ENCODE measurements at places on chromosomes 11 and 22.

- no peak for DNase-seq
Measured at GRCh38 chr11:69127884-69128283, 27.9 kb upstream of the SMIM38 start.

GRCh38 chr22:42760806-42761565 lies 40.3 kb upstream of the A4GALT start:
- no peak for DNase-seq

GRCh38 chr22:26259510-26259909 lies 90.2 kb downstream of the SEZ6L start:
- peak; percentile 4 for DNase-seq

DNA sequence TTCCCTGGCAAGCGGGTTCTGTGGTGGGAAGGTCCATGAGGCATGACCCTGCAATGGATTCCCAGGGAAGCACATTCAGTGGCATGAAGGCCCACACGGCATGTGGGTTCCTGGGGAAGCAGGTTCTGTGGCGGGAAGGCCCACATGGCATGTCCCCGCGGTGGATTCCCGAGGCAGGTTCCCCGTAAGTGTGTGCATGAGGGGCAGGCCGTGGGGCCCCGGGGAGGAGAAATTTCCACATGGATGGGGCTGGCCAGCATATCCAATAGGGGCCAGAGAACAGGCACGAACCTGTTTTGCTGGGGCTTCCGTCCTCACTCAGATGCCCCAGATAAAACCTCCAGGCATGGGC lies 83.7 kb downstream of the PHF21B start:
- DNase-seq: no peak

DNA sequence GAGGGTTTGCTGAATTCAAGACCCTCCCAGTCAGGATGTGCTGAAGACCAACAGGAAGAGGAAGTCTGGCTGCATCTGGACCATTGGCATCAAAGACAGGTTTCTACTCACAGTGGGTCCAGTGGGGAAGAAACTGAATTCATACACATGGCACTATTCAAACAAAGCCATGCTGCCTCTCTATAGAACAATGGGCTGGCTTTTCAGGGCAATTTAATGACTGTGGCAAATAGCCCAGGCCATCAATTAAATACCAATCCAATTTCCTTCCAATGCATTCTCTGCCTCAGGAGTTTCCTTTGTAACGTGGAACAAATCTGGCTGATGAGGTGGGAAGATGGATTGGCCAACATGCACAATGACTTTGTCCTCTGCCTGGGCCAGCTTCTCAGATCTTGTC lies 98.6 kb downstream of the SEZ6L start:
- DNase-seq: no peak

GRCh38 chr22:23113847-23114720 lies 27.7 kb downstream of the RSPH14 start:
- no peak for DNase-seq

DNA sequence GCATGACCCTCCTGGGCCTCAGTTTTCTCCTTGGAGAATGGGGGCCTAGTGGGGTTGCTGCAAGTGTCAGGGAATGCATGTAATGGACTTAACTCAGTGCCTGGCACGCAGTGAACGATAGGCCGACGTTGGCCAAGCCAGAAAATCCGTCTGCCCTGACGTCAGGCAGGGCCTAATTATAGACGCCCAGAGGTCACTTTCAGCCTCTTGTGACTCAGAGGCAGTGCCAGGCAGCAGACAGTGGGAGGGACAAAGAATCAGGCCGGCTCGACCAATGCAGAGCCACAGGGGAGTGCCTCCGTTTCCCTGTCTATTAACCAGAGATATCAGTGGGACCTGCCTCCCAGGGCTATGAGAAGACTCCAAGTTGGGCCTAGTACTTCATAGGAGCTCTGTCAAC lies 115.0 kb downstream of the MN1 start:
- DNase-seq: no peak

Measured in right lung (tissue), 10 donors.